ENCODE measurements at places on chromosomes 12 and 14. TPM values are rescaled to one million over a fixed set of nuclear protein-coding genes. Genes with fewer than 3 reads are reported as not detected.

- DNase-seq = no peak
These were observed 11.6 kb downstream of the ATP6V0A2 start for GRCh38 chr12:123723765-123724164.

GRCh38 chr12:22047494-22047893, 1.5 kb downstream of the CMAS start:
- no peak for DNase-seq

DNA sequence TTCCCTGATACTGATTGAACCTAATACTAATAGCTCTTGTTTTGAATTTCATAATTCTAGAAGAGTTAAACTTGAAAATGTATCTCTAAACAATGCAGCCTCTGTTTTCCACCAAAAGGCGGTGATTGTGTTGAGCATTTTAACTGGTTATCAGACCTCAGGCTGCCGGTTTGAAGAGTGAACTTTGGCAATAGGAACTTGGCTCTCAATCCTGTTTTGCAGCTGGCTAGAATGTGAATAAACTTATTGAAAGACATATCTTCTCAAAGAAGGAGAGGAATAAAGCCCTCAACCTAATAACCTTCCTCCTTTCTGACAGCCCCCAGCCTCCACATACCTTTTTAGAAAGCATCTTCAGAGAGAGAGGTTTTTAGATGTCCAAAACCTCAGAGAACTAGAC, 105.4 kb downstream of the SRGAP1 start:
- peak; percentile 28 for DNase-seq

DNA sequence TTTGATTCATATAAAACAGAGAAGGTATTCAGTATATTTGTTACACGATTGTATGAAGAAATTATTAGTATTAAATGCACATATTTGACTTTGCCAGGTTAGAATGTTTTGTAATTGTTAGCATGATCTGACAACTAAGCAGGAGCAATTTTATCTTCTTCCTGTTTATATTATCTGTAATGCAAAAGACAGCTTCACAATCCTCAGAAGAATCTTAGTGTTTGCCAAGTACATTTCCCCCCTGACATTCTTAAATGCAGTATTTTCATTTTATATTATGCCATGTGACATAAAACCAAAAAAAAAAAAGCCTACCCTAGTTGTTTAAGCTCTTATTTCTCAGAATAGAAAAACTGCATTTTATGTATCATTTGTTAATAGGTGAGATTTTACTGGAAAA, 469.4 kb downstream of the FOXG1 start:
- DNase-seq = no peak

- no peak for DNase-seq
These were observed 184.9 kb downstream of the CAPZA3 start for GRCh38 chr12:18922851-18923250.

GRCh38 chr12:46164186-46164761, 104.6 kb downstream of the SLC38A1 start:
- no peak for DNase-seq

DNA sequence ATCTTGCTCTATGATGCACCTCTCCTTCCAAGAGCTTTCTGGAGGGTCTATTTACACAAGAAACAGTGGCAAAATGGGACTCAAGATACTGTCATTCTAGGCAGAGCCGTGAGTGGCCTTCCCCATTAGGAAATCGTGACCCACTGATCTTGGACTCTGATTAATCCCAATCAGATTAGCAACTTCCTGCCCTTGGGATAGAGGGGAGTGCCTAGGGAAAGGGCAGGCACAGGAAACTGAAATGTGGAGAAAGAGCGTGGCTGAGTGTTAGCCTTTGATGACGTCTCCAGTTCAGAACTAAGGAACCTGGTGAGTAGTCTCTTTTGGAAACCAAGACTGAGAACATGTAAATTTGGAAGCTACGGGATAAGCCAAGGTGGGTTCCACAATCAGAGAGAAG, 76.1 kb downstream of the NUAK1 start:
- DNase-seq = no peak

DNA sequence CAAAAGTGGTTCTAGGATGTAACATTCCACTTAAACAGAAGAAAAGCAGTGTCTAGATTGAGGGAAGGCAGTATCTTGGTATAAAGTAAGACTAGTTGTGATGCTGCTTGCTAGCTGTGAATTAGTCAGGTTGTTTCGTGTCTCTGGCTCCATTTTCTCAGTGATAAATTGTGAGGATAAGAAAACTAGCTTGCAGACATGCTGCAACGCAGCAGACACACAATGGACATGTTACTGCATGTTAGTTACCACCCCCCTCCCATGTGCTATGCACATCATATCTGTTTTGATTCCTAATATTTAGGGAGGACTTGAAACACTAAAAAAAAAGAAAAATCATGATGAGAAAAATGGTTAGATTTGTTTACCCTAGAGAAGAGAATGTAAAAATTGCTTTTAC, 2.9 kb downstream of the CCNK start:
- no peak for DNase-seq

DNA sequence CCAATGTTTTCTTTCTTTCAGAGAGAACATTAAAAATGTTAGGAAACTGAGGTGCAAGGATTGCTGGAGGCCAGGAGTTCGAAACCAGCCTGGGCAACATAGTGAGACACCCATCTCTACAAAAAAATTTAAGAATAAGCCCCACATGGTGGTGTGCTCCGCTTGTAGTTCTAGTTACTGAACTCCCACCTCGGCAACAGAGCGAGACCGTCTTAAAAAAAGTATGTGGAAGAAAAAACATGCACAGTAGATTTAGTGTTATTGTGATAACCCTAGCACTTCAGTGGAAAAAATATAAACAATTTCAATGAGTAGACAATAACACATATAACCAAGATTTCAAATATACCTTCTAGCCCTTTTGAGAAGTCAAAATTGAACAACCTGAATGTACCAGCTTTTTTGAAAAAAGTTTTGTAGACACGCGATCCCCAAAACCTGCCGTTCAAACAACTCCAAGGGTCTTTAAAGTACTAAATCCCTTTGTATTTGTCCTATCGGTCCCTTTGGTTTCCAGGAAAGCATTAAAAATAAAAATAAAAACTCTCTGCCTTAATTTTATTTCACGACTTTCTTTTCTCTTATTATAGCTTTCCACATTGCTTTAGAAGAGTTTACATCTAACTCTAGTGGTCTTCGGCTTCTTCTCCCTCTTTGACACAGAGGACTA, 1.0 kb upstream of the ANO6 start:
- DNase-seq = no peak

GRCh38 chr12:105466901-105467598, 136.6 kb downstream of the C12orf75 start:
- no peak for DNase-seq

DNA sequence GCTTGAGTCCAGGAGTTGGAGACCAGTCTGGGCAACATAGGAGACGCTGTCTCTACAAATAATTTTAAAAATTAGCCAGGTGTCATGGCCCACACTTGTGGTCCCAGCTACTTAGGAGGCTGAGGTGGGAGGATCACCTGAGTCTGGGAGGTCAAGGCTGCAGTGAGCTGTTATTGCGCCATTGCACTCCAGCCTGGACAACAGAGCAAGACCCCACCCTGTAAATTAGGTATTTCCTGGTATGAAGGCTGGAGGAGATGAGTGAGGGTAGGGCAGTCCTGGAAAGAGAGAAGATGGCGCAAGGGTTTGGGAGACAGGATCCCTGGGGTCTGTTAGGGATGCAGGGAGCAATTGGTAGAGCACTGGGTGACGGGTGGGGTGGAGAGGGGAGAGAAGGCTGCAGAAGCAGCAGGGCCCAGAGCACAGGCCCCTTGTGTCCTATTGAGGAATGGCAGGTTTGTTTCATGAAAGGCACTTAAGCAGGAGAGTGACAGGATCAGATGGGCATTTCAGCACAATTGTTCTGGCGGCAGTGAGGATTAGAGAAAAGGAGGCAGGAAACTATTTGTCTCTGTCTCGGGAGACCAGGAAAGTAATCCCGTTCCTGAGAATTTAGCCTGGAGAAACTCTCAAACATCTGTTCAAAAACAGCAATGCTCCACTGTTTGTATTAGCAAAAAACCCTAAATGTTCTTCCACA, 47.2 kb upstream of the KTN1 start:
- no peak for DNase-seq

DNA sequence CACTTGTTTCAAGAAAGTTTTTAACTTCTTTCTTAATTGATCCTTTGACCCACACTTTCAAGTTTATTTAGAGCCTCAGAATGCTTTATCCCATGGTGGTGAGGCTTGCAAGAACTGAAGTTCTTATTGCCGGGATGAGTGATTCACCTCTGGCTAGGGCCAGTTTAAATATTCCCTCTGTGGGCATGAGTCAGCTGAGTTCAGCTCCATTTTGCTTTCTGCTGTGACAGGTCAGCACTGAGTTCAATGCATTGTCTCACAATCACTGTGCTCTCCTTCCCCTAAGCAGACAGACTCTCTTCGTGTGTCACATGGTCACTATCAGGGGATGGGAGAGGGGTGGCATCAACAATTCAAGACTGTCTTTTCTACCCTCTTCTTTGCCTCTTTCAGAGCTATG, 514.6 kb upstream of the FBXO33 start:
- no peak for DNase-seq

GRCh38 chr14:64849940-64850339, 29.8 kb downstream of the SPTB start:
- DNase-seq = no peak

GRCh38 chr14:96783043-96783914, 13.9 kb upstream of the VRK1 start:
- no peak for DNase-seq

- no peak for DNase-seq
These were observed 447.3 kb downstream of the NELL2 start for GRCh38 chr12:44428825-44429224.

- no peak for DNase-seq
These were observed 24.8 kb downstream of the PPP1R36 start for GRCh38 chr14:64574371-64575107.

DNA sequence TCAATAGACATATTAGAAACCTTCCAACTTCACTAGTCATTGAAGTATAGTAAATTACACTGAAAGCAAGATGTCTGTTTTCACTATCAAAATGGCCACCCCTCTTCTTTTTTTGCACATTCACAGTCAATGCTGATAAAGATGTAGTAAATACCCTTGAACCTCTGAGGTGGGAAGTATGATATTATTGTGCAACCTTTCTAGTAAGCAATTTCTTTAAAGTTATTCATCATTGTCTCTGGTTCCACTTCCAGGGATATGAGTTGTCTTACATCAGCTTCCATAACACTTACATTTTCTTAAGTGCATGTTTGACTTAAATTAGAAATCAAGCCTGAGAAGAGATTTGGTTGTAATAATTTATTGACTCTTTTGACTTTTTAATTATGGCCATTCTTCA, 453.9 kb upstream of the MGAT4C start:
- no peak for DNase-seq

- no peak for DNase-seq
These were observed 28.5 kb downstream of the FAIM2 start for GRCh38 chr12:49875115-49875720.

DNA sequence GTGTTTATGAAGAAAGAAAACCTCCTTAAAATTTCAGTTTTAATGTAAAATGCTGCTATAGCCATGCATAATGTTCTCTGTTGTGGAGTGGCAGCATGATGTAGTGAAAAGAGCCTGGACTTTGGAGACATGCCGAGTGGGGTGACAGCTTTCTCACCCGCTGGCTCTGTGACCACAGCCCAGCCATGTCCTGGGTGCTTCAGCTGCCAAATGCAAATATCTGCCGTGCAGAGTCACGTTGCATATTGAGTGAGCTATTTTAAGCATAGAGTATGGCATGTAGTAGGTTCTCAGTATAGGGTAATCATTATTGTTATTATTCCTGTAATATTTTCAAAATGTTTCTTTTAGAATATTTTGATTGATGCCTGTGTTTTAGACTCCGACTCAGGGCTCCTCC, 15.5 kb upstream of the TCTN2 start:
- no peak for DNase-seq

- no peak for DNase-seq
These were observed 89.5 kb downstream of the GCH1 start for GRCh38 chr14:54813081-54813480.

LTBR gene
- total RNA-seq = 119 TPM

LETMD1 gene
- total RNA-seq = 72.3 TPM

MED6 gene
- total RNA-seq = 47.2 TPM

FITM1 gene
- not detected for total RNA-seq

ASPG gene
- total RNA-seq = 8.7 TPM

TRIM9 gene
- 5.7 TPM for total RNA-seq

DDN gene
- not detected for total RNA-seq

SERPINA9 gene
- not detected for total RNA-seq

PLEKHH1 gene
- 10.2 TPM for total RNA-seq

All from tibial nerve (tissue), 4 donors.